ENCODE measurements at places on chromosomes 3 and 15.

- DNase-seq, result no peak
These were observed 1045.5 kb upstream of the NR2F2 start for GRCh38 chr15:95284933-95285421.

- no peak for DNase-seq
These were observed 37.0 kb downstream of the PCNP start for GRCh38 chr3:101611023-101611422.

- no peak for DNase-seq
These were observed 43.1 kb downstream of the PEAK1 start for GRCh38 chr15:77376770-77377169.

DNA sequence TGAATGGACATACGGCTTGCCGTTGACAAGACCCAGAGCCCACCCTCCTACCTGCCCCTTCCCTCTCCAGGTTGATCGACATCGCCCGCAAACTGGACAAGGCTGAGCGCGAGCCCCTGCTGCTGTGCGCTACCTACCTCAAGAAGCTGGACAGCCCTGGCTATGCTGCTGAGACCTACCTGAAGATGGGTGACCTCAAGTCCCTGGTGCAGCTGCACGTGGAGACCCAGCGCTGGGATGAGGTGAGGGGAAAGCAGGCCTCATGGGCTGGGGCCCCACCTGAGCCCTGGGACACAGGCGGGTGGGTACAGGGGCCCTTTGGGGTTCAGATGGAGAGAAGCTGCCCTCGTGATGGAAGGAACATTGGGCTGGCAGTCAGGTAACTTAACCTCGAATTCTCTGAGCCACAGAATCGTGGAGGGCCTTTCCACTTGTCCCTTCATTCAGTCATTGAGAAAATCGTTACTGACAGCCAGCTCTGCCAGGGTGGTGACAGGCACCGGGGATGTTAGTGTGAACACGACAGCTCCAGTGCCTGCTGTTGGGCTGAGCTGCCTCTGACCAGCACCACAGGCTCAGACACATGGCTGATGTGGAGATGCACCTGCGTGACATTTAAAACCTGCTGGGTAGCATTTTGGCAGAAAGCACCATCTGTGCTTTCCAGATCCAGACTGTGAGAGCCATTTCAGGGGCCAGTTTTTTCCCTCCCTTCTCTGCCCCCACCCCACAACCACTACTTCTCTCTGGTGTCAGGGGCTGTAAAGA, 25.6 kb upstream of the RHO start:
- no peak for DNase-seq

GRCh38 chr3:191244242-191244867, 45.3 kb downstream of the OSTN start:
- no peak for DNase-seq

Measured in stimulated activated CD4-positive, alpha-beta T cell treated with anti-CD3 and anti-CD28 coated beads, TNF-alpha, amount 100 ng/mL, for 1 hour (primary cell).